Stimulated activated CD4-positive, alpha-beta T cell treated with anti-CD3 and anti-CD28 coated beads, Interleukin-1b, Interleukin-23, amount 100 ng/mL, for 24 hours (primary cell): ENCODE measurements at places on chromosomes 4 and X.

GRCh38 chrX:50103866-50104566, 96.8 kb downstream of the AKAP4 start:
- no peak for DNase-seq

DNA sequence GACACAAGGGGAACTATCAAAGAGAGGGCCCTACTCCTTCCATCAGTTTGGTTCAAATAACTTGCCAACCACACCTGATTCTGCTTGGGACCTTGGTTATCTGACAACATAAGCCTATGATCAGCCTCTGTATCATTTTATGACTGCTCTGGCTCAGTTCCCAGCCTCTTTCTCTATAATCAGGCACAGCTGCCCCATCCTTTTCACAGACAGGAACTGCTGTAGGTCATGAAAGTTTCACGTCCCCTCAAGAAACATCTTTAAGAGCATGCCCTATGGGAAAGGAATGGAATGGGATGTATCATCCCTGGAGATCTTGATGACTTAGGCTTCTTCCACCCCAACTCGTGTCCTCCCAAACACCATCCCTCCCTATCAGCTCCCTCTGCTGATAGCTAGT, 243.4 kb downstream of the AR start:
- DNase-seq = no peak

- DNase-seq = no peak
These were observed 985.1 kb upstream of the SLIT2 start for GRCh38 chr4:19266566-19266965.

DNA sequence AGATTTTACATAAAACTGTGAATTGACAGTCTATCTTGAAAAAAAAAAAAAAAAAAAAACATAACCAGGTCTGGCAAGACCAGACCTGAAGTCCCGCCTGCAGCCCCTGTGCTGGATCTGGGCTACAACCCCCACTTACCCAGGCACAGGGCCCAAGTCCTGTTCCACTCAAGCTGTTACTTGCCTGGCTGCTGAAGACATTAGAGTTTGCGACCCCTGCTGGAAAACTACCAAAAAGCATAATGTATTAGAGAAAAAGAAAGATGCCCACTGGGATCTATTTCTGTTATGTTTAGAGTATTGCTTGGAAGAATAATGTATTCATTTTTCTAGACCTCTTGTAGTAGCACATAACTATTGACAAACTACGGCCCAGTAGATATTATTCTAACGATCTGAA, 4.7 kb downstream of the HS3ST1 start:
- DNase-seq = no peak

GRCh38 chr4:79292008-79292407, 33.9 kb downstream of the NAA11 start:
- no peak for DNase-seq

GRCh38 chr4:121648516-121648915, 48.3 kb downstream of the ANXA5 start:
- DNase-seq = no peak

DNA sequence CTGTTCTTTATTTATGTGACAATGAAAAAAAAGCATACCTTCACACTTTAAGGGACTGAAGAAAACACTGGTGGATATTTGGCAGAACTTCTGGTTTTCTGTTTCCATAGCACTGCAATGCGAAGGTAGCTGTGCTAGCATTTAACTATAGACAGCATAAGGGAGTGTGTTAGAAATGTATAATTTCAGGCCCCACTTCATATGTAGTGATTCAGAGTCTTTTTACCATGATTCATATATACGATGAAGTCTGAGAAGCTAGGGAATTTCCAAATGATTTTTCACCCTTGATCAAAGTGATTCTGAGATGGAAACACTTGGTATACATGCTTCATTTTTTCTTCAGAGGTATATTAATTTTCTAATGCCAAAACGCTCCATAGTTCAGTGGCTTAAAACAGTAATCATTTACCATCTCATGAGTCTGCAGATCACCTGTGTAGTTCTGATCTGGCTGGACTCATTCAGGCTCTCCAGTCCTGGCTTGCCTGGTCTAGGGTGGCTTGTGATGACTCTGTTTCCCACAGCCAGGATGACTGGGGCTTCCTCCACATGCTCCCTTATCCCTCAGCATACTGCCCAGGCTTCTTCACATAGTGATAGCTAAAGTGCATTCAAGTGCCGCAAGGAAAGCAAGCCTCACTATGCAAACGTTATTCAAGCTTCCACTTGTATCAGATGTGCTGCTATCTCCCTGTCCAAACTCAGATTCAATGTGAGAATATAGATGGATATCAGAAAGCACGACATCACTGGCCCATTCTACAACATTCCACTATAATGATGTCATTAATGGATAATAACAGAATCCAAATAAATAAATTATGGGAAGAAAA, 790.1 kb downstream of the TECRL start:
- no peak for DNase-seq

DNA sequence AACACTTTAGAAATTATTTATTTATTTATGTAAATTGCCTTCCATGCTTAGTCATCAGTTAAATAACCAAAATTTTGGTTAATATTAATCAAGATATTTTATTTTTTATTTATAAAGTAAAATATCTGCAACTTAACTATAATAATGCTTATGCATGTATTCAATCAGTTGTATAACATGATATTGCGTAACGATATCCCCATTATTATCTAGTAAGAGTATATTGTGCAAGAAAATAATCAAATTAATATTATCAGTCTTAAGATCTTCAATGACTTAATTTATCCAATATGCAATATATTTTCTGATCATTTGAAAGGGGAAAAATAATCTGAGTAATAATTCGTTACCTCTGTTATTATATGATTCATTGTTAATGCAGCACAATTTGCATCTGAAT, 596.7 kb downstream of the GABRG1 start:
- DNase-seq = no peak

- no peak for DNase-seq
These were observed 1381.5 kb upstream of the ADGRL3 start for GRCh38 chr4:59818656-59819055.
